AG10803 (cell line): ENCODE measurements at places on chromosomes 16 and 17.

GRCh38 chr16:83813823-83814658, 6.3 kb downstream of the HSBP1 start:
- peak; percentile 92 for DNase-seq

GRCh38 chr17:69060822-69061221, at the start of gene ABCA9:
ABCA9 (minus strand) TSS chr17:69060927; CDS start chr17:69051126, 9,801 bp downstream.
- peak; percentile 94 for DNase-seq

DNA sequence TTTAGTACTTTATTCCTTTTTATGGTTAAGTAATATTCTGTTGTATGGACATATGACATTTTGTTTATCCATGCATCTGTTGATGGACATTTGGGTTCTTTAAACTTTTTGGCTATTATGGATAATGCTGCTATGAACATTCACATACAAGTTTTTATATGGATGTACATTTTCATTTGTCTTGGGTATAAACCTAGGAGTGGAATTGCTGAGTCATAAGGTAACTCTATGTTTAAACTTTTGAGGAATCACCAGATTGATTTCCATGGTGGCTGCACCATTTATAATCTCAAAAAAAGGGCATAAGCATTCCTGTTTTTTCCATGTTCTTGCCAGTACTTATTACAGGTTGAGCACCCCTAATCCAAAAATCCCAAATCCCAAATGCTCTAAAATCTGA, 90.3 kb upstream of the CRHR1 start:
- no peak for DNase-seq

DNA sequence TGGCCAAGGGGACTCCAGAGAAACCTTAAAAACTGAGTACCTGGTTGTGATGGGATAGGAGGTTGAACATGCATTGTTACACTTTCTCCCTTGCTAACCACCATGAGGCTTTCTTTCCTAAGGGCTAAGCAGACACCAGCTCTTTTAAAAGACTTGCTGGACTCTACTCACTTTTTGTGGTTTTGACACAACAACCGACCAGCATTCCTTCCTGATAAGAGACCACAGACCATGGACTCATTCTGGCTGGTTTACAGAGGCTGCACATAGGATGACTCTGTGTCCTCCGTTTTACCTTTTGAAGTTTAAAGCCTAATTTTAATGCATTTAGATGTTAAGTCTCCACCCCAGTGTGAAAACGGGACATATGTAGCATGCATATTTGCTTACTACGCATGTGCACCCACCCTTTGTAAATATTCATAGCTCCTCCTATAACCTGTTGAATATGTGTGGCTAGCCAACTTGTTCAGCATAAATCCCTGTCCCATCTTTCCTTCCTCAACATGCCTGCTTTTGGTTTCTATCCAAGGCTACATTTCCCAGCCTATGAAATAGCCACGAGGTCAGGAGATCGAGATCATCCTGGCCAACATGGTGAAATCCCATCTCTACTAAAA, 475.9 kb downstream of the GRIN2A start:
- DNase-seq: no peak

GRCh38 chr16:67305216-67306071, 21.1 kb downstream of the KCTD19 start:
- no peak for DNase-seq
